ENCODE measurements at places on chromosomes 4 and X. TPM values are rescaled to one million over a fixed set of nuclear protein-coding genes. Genes with fewer than 3 reads are reported as not detected.

Gene CSAG2
- total RNA-seq, result not detected

Gene SYTL4
- total RNA-seq, result 3.7 TPM

Gene MAGEB17
- total RNA-seq, result not detected

Gene HS6ST2
- total RNA-seq, result 0.17 TPM

Gene SPANXC
- not detected for total RNA-seq

Gene LRCH2
- 0.02 TPM for total RNA-seq

Gene IGSF1
- total RNA-seq, result 0.32 TPM

Gene CTPS2
- 8.4 TPM for total RNA-seq
